ENCODE measurements at places on chromosomes 4 and X.

- DNase-seq = no peak
Observed at GRCh38 chr4:108559068-108559793, 61.1 kb upstream of the RPL34 start.

- no peak for DNase-seq
Observed at GRCh38 chr4:5878359-5878758, 14.5 kb downstream of the CRMP1 start.

DNA sequence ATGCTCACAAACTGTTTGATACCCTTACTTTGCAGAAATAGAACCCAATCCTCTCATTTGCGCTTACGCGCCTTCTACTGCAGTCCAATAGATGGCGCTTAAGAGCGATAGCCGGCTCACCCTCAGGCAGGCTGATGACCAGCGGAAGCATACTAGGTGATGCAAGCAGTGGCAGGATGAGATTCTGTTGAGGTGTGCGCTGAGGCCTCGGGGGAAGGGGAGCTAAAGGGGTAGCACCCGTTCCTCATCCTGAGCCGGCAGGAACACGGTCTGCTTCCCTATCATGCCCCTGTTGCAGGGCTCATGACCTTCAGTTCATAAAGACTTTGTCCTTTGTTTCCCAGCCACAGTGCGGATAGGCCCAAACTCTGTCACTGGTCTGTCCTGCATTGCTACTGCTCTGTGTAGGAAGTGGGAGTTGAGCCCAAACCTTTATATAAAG, 628.9 kb downstream of the TLL1 start:
- DNase-seq = no peak

GRCh38 chr4:137509855-137510282, 22.4 kb downstream of the PCDH18 start:
- DNase-seq = no peak

DNA sequence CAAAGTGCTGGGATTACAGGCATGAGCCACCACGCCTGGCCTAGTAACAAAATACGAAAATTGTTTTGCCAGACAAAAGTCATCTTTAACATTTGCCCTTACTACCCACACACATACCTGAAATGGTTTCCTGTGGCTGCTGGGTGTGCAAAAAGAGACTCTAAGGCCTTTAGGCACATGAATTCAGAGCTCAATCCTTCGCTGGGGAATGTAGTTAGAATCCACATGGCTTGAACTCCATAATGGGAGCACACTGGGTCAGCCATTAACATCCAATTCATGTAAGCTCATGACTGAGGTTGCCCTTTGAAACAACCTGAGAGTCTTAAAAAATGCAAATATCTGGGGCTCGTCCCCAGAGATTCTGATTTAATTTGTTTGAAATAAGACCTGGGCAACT, 87.8 kb downstream of the HPGD start:
- no peak for DNase-seq

DNA sequence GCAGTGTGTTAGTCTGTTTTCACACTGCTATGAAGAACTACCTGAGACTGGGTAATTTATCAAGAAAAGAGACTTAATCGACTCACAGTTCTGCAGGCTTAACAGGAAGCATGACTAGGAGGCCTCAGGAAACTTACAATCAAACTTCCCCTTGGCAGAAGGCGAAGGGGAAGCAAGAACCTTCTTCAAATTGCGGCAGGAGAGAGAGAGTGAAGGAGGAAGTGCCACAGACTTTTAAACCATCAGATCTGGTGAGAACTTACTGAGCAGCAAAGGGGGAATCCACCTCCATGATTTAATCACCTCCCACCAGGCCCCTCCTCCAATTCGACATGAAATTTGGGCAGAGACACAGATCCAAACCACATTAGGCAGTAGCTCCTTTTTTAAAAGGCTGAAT, 59.2 kb upstream of the LEF1 start:
- DNase-seq = no peak

- DNase-seq = no peak
Observed at GRCh38 chr4:155271557-155271956, 63.1 kb downstream of the NPY2R start.

GRCh38 chrX:10235851-10236250, 79.1 kb downstream of the CLCN4 start:
- no peak for DNase-seq

- DNase-seq = no peak
Observed at GRCh38 chrX:69357317-69357716, 146.8 kb upstream of the NALF2 start.

DNA sequence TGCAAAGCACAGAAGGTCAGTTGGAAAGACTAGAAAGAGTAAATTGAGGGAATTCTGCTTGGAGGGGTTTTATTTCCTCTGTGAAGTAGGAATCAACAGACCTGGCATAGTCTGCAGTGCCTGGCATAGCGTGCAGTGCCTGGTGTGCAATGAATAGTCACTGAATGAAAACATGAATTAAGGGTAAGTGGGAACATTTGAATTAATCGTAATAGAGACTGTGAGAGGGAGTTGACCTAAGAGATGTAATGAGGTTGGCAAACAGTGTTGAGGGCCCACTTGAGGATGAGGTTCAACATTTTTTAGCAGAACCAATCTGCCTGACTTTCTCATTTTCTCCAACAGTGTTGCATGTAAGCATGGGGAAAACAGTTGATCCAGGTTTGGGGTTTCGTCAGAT, 377.2 kb upstream of the FTHL17 start:
- no peak for DNase-seq

DNA sequence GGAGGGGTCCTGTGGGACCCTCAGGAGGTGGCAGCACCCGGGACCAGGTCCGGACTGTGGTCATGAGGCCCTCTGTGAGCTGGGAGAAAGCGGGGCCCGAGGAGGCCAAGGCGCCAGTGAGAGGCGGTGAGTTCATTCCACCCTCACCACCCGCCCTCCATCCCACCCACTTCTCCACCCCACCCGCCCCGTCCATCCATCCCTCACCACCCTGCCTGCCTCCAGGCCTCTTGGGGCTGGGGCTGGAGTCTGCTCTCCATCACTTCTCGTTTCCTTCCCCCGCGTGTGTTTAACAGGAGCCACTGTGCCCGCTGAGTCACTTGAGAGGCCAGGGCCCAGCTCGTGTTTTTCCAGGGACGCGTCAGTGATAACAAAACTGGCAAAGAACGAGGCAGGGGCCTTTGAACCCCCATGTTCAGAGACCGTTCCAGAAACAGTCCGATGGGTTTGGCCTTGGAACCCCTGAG, 6.2 kb downstream of the SH3TC1 start:
- DNase-seq = no peak

DNA sequence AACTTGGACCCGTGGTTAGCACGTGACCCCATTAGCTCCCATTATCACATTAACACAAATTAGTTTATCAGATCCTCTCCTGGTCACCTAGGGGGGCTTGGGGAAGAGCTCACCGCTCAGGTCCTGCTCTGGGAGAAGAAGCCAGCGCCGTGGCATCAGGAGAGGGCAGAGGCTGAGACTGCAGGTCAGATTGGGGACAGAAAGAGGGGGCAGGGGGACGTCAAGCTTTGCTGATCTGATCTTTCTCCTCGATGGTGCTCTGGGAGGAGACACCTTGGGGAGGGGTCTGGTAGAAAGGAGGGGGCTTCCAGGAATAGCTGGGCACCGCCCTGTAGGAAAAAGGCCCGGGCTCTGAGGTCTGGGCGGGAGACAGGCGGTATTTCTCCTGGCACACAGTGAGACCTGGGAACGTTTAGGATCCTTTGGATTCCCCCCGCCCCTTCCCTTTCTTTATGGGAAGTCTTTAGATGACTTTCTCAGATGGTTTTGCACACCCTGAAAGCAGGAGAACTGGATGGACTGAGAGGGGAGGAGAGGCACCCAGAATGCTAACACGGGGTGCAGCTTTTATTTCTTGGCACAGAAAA, 9.1 kb upstream of the ELF4 start:
- no peak for DNase-seq

GRCh38 chr4:132001542-132001941, 1147.6 kb upstream of the PCDH10 start:
- no peak for DNase-seq

DNA sequence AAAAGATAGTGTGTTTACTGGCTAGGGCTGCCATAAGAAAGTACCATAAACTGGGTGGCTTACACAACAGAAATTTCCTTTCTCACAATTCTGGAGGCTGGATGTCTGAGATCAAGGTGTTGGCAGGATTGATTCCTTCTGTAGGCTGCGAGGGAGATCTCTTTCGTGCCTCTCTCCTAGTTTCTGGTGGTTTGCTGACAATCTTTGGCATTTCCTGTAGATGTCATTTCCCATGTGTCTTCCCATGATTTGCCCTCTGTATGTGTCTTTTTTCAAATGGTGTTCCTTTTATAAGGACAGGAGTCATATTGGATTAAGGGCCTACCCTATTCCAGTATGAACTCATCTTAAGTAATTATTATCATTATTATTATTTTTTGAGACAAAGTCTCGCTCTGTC, 27.9 kb upstream of the LCORL start:
- no peak for DNase-seq

GRCh38 chrX:118348186-118348810, 2.4 kb downstream of the WDR44 start:
- no peak for DNase-seq

DNA sequence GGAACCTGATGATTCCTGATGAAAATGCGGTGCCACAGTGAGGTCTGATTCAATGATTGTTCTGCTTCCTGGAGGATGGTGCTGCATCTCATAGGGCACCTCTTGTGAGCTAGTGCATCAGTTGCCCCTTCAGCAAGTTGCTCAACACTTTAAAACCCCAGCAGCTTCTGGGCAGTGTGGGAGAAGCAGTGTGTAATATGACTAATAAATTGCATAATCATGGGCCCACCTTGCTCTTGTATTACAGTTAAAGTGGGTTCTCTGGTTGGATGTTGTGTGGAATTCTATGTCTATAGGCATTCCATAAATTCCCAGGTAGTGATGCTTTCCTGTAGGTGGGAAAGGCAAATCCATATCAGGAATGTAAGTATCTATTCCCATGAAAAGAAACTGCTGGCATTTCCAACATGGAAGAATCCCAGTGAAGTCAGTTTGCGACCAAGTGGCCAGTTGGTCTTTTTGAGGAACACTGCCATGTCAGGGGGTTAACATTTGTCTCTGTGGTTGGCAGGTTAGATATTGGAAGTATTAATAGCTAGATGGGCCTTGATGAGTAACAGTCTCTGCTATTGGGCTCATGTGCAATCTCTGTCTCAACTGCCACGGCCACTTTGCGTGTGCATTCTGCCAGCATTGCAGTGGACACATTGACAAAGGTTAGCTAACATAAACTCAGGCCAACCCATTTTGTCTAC, 121.1 kb upstream of the OTUD4 start:
- no peak for DNase-seq

DNA sequence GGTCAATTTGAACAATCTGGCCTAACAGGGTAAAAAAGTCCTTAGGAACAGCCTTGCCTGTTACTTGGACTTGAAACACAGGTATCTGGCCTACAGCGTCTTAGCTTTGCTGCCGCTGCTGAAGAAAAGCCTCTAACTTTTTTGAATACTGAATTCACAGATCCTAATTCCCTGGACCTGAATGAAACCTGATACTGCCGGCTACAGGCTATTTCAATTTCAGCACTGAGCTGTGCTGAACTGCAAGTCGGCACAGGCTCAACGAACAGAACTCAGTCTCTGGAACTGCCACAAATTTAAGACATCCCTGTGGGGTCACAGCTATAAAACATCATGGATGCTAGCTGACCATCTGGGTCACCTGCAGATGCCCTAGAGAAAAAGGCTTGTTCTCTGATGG, 7.2 kb downstream of the NR0B1 start:
- DNase-seq = peak; percentile 0

- DNase-seq = no peak
Observed at GRCh38 chr4:7384929-7385890, 49.5 kb downstream of the PSAPL1 start.

DNA sequence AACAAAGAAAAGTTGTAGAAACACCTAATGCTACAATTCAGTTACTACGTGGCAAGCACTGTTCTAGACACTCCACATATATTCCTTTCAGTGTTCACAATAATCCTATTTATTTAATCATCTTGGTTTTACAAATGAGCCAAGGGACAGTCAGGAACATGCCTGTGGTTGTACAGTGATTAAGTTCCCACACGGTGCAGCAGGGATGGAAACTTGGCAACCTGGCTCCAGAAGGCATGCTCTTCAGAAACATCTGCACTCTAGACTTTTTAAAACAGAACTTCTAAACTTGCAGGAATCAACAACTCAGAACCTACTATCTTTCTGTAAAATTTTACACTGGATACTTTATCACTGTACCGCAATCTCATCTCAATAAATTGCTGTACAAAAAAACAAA, 32.1 kb downstream of the TAPT1 start:
- peak; percentile 59 for DNase-seq

- DNase-seq = no peak
Observed at GRCh38 chr4:158051401-158052235, 121.2 kb downstream of the GASK1B start.

- no peak for DNase-seq
Observed at GRCh38 chrX:16258882-16259281, 91.6 kb downstream of the MAGEB17 start.

DNA sequence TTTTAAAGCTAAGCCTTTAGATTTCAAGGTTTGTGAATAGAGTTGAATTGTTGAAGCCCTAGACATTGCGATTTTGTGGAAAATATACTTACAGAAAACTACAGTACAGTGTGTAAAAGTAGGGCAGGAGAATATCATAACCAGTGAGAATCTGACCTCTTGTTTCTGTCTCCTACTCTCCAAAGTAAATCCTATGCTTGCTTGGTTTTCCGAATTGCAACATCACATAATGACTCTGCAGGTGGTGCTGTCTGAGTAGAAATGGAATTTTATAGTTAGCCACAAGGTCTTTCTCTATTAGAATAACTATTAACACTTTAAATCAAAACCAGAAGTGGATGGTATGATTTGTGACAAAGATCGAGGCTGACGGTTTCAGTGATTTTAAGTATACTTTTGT, 505.6 kb downstream of the RAPGEF2 start:
- DNase-seq = no peak

GRCh38 chr4:88736264-88736663, 38.6 kb upstream of the NAP1L5 start:
- DNase-seq = no peak

GRCh38 chr4:79358438-79358837, 32.6 kb upstream of the NAA11 start:
- DNase-seq = no peak

GRCh38 chr4:93960450-93960849, 131.9 kb downstream of the ATOH1 start:
- no peak for DNase-seq

GRCh38 chr4:167339781-167340180, 105.5 kb upstream of the SPOCK3 start:
- DNase-seq = no peak

- no peak for DNase-seq
Observed at GRCh38 chrX:101081231-101081630, 2.6 kb downstream of the TMEM35A start.

DNA sequence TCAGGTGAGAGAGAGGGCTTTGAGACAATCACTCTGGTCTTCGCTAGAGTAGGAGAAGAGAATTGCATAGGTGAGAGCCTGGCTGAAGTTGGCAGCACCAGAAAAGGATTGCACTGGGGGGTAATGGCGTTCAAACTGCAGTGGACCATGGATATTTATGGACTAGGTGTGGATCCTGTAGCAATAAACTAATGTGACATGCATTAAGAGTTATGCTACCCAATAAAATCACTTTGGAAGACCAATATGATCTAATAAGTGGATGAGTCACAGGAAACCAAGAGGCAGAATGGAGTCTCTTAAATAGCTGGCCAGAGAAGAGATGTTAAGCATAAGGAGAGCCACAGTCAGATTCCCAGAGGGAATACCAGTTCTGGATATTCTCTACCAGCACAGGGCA, 259.8 kb downstream of the FBXO8 start:
- DNase-seq = no peak
